ENCODE measurements at places on chromosomes 7 and 10. TPM values are rescaled to one million over a fixed set of nuclear protein-coding genes. Genes with fewer than 3 reads are reported as not detected.

- H3K27ac ChIP-seq: no peak overlapping the region
- H3K36me3 ChIP-seq: no peaks in the 10 kb centered on the region
- H3K4me3 ChIP-seq: no peak overlapping the region
- DNase-seq: no peak
These were observed 10.2 kb downstream of the NOS3 start for GRCh38 chr7:151000897-151001495.

The CCT6A gene
- total RNA-seq: 163 TPM

DNA sequence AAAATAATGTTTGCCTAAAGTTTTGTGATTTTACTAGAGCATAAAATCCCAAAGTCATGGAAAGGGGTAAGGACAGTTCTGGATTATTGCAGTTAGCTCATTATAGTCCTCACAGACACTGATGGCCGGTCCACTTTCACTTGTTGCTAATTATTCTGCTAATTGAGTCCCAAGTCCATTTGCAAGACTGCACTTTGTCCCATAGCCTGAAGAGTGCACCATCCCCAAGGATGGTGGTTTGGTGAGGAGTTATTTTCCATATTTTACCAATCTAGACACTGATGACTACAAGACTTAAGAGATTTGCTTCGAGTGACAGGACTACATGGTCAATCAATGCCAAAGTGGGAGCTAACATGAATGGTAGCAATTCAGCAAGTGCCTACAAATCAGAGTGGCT lies 181.8 kb upstream of the CACNA2D1 start:
- no peak overlapping the region for H3K4me3 ChIP-seq
- no peaks in the 10 kb centered on the region for H3K27me3 ChIP-seq
- no peak for DNase-seq
- H3K4me1 ChIP-seq: no peaks in the 10 kb centered on the region
- no peaks in the 10 kb centered on the region for H3K36me3 ChIP-seq
- H3K27ac ChIP-seq: no peak overlapping the region

The SPDYE16 gene
- not detected for total RNA-seq

- no peak overlapping the region for H3K4me3 ChIP-seq
- no peaks in the 10 kb centered on the region for H3K4me1 ChIP-seq
- H3K36me3 ChIP-seq: no peaks in the 10 kb centered on the region
These were observed 411.8 kb downstream of the ETV1 start for GRCh38 chr7:13577566-13578145.
